ENCODE measurements at places on chromosomes 2 and 18.

GRCh38 chr2:64941801-64942200 lies 47.4 kb upstream of the SLC1A4 start:
- DNase-seq, result no peak

DNA sequence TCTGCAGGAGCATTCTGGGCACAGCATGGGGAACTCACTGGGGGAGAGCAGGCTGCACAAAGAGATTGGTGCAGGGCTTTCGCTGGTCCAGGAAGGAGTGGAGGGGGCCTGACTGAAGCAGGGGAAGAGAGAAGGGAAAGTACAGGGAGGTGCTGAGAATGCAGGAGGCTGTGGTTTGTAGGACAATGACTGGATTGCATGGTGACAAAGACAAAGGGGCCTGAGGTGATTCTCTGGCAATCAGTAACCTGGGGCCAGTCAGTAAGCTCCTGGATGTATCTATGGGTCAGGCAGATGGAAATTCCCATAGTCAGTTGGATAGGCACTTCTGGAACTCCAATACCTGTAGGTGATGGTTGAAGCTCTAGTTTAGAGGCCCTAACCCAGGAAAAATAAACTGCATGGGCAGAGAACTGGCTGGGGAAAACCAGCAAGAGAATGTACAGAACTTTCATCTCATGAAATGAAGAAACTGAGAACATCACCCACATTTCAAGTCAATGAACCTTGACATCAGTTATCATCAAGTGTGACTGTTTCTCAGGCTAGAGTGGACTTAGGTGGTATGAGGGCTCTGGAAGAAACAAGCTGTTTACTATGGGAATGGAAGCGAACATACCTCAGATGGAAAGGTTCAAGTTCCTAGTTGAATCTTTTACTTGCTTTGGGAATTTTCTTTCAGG lies 193.2 kb downstream of the TPGS2 start:
- no peak for DNase-seq

DNA sequence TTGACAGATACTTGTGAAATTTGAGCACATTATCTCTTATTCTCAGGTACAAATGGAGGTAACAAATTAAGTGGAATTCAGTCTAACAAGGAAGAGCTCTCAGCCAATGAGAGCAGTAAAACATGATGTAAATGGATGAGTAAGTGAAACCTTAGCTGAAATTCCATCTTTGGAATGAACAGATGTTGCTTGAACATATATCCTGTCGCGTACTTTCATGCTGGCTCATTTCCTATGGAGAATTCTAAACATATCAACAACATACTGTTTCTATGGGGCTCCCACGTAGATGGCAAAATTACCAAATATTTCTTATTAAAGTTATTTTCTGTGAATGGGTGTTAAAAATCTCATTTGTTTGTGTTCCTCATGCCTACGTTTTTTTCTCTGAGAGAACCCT lies 256.3 kb upstream of the LINC00305 start:
- DNase-seq, result peak; percentile 84

- DNase-seq, result peak; percentile 65
Observed at GRCh38 chr2:159562248-159562647, 54.1 kb downstream of the BAZ2B start.

GRCh38 chr2:224040753-224041152 lies 1.7 kb upstream of the SERPINE2 start:
- DNase-seq, result no peak

DNA sequence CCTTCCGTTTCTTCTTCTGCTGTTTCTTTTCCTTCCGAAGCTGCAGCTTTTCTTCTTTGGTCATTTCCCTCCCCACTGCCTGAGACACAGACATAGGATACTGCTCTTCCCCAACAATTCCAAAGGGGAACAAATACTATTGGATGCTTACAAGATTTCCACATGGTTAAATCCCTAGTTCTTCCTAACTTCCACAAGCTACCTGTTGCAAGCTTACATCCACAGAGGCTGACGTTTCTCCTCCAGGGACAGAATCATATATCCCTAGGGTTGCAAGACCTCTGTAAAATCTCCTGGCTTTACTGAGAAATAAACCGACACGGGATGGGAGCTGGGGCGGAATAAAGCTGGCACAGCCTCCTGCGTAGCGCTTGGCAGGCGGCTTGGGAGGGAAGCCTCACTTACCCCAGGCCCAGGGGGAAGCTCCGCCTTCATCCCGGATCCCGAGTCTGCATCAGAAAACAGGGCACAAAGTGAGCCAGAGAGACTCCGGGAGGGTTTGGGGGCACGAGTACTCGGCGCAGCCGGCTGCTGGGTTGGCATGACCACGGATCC lies 590 bp downstream of the EIF2B4 start:
- peak; percentile 44 for DNase-seq

GRCh38 chr2:239002591-239002953 lies 154.7 kb downstream of the TWIST2 start:
- DNase-seq, result no peak

- peak; percentile 6 for DNase-seq
Observed at GRCh38 chr2:112957511-112957910, 20.3 kb upstream of the IL36G start.

DNA sequence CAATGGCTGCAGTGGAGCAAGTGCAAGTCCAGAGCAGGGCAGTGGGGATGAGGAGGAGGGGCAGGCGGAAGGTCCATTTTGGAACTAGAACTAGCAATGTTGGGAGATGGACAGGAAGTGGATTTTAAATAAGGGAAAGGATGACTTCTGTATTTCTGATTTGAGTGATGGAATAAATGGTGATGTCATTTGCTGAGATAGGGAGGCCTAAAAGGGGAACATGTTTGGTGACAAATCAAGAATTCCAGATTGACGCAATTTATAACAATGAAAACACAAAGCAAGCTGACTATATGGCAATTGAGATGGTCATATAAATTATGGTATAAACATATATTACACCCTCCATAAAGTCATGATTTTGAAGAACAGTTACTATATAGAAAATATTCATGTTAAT lies 209.3 kb downstream of the SS18 start:
- DNase-seq, result no peak

DNA sequence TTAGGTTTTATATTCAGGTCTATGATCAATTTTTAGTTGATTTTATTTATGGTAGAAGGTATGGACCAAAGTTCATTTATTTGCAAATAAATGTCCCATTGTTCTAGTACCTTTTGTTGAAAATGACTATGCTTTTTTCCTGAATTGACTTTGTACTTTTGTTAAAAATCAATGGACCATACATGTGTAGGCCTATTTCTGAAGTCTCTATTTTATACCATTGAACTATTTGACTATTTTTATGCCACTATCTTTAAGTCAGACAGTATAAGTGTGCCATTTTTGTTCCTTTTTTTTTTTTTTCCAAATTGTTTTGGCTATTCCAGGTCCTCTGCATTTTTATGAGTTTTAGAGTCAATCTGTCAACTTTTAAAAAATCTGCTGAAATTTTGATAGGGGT lies 73.6 kb upstream of the UGP2 start:
- DNase-seq, result no peak

DNA sequence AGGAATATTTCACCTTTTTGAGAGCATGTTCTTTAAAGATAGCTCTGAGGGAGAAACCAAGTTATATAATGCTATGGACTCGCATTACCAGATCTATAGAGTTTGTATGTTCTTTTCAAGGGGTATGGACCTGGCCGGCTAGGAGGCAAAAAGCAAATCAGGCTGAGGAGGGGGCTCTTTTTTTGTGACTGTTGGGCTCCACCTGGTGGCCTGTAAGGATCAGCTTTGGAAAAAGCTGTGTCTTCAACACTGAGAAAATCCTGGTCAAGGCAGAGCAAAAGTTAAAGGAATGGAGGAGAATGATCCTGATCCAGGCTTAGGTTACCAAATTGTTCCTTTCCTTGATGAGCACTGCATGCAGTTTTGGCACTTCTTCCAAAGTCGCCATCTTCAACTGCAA lies 180.5 kb downstream of the DIS3L2 start:
- peak; percentile 30 for DNase-seq

- peak; percentile 73 for DNase-seq
Observed at GRCh38 chr2:105406221-105406620, 7.4 kb upstream of the FHL2 start.

- no peak for DNase-seq
Observed at GRCh38 chr2:182792441-182792840, 74.0 kb downstream of the FRZB start.

DNA sequence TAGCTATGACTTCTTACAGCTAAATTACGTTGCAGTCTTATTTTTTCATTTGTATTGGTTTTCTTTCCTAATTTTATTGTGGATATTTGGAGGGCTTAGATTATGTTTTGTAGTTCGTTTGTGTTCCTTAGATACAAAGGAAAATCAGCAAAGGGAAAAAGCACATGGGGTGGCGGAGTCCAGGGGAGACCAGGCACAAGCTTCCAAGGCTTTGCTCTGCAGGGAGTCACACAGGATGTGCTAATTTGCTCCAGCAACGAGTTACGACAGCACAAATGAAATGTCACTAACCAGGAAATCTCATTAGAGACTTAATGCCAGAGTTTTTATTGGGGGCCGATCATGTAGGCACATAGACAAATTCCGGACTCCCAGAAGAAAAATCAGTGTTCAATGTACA lies 60.5 kb upstream of the CABYR start:
- DNase-seq, result no peak

Measured in fibroblast of skin of abdomen (primary cell).